GM23248 (cell line): ENCODE measurements at places on chromosomes 7 and 10. TPM values are rescaled to one million over a fixed set of nuclear protein-coding genes. Genes with fewer than 3 reads are reported as not detected.

The GRM3 gene
- total RNA-seq = not detected in 2 replicates

The MAT1A gene
- total RNA-seq = not detected in 2 replicates

The DENND11 gene
- 3.0 and 7.8 TPM in 2 replicates for total RNA-seq

The COMMD3 gene
- total RNA-seq = 26.4 and 48.2 TPM in 2 replicates
